ENCODE measurements at places on chromosomes 3 and 15.

DNA sequence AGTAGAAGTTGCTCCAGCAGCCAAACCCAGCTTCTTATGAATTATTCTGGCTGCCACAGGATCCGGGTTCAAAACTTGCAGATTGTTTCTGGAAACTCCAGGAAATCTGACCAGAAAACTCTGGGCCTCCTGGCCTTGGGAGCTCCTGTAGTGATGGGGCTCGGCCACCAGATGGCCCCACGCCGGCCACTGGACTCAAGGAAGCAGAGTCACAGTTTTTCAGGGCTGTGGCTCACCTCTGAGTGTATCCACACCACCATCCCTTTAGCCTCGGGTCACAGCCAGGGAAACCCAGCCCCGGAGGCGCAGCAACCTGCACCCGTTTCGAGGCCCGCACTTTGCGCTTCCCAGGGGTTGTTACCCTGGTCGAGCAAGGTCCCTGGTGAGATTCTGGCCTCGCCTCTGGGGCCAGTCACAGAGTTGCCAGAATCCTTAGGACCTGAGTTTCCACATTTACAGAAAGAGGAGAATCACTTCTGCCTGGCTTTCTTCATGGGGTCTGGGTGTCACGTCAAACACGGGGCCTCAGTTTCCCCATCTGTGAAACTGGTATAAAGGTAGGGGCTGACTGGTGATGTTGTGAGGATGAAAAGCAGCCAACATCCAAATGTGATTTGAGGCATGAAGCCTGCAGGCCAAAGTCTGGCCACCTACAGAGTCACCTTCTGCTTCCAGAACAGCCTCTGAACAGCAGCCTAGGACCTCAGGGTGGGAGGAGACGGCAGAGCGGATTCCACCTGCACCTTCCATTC lies 53.5 kb upstream of the LCTL start:
- peak; percentile 38 for DNase-seq

- peak; percentile 91 for DNase-seq
Measured at GRCh38 chr15:58749532-58750337, at the start of gene ADAM10. Gene ADAM10, minus strand, starts transcription at chr15:58749707. Its CDS starts 173 bp downstream, at chr15:58749534.

DNA sequence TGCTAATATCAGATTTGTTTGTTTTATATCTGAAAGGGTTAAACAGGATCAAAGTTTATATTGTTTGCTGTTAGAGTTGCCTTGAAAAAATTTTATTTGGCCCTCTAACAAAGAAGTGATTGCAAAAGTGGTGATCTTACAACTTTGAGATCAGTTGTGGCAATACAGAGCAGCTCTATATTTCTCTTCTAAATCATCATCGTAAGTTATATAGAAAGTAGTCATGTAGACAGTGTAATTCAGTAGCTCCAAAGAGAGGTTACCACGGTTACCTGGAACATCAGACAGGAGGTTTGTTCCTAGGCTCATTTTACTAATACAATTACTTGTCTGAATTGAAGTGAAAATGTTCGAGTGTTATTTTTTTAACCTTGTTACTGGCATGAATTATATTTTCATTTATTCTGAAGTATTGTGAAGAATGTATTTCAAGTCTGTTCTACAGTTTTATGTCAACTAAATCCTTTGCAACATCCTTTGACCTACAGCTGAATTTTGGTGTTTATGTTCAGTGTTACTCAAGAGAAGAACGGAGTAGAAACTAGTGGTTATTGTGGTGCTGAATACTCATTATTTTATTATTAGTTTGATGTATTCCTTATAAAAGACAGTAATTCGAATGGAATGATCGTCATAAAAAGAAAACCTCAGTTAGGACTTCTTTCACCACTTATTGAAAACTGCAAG lies 214.2 kb downstream of the NAALADL2 start:
- no peak for DNase-seq

- no peak for DNase-seq
Measured at GRCh38 chr3:176739159-176739558, 458.1 kb downstream of the TBL1XR1 start.

GRCh38 chr3:16176391-16177030 lies 2.0 kb downstream of the GALNT15 start:
- no peak for DNase-seq

DNA sequence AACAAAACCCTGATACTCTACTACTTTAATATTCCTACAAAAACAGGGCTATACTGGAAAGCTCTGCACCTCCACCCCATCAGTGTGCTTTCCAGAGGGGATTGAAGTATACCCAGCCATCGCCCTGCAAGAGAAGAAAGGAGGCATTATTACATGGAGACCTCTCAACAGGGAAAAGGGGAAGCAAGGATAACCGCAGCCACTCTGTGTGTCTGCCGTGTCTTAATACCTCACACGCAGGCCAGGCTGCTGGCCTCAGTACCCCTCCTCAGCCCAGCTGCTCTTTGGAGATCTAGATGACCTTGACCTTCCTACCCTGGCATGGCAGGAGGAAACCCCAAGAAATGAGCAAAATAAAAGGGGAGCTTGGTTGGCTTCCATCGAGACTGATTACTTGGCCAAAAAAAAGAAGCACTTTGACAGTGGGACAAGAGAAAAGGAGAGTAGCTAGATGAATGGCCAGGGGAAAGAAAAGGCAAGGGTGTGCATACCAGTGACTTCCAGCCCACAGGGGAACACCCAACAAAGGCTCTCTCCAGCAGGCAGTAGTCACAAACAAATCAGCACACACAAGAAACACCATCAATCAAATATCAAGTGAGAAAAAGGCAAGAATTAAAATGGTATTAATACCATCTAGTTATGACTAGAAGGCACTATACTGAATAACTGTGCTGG lies 129.4 kb downstream of the STT3B start:
- no peak for DNase-seq

DNA sequence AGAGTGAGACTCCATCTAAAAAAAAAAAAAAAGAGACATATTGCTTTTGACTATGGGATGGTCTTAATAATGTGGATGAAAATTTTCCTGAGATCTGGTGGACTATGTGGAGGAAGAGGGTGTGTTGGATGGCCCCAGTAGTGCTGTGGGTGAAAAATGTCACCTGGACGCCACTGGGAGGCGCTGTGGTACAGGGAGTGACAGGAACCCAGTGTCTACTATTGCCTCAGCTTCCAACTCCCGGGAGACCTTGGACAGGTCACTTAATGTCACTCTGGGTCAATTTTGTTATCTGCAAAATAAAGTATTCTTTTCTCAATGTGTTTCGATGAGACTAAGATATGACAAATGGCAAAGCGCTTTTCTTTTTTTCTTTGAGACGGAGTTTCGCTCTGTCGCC lies 27.7 kb upstream of the DCP1A start:
- no peak for DNase-seq

GRCh38 chr15:88543065-88543776 lies 3.3 kb downstream of the DET1 start:
- no peak for DNase-seq

GRCh38 chr3:187840856-187841255 lies 95.6 kb upstream of the BCL6 start:
- DNase-seq: no peak

DNA sequence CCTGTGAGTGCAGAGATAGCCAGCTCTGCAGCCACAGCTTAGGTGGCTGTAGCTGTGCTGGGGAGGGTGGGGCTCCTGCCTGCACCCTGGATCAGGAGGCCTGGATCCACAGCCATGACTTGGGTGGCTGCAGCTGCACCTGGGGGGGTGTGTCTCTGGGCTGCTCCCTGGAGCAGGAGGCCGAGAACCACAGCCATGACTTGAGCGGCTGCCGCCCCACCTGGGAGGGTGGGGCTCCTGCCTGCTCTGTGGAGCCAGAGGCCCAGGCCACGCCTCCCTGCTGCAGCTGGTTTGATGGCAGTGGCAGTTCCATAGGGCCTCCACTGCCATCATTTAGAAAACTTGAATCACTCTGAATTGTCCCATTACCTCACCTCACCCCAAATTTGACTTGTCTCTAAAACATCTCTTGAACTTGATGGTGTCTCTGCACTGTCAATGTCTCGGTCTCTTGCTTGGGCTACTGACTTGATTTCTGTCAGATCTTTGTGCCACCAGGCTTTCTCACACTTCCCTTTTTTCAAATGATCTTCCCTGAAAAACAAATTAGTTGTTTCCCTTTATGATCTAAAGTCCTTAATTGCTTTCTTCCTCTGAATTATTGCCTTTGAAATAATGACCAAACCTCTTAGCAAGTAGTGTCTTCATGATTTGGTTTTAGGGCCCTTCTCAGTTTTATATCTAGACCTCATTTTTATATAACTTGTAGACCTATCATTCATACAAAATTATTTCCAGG lies 313.2 kb upstream of the MME start:
- DNase-seq: no peak

DNA sequence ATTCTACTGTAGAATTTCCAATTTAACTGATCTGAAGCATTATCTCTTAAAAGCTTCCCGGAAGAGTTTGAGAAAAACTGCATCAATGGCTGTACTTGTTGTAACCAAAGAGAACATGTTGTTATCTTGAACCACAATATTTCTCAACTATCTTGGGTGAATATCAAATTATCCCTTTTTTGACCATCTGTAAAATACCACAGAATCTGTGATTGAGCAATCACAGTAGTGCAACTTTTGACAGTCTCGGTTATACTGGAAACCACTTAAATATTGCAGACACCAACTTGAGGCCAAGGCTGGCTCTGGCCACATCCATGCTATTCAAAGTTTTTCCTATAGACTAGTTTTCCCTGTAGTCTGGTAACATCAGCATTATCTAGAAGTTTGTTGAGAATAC lies 842.8 kb upstream of the EPHA6 start:
- no peak for DNase-seq

DNA sequence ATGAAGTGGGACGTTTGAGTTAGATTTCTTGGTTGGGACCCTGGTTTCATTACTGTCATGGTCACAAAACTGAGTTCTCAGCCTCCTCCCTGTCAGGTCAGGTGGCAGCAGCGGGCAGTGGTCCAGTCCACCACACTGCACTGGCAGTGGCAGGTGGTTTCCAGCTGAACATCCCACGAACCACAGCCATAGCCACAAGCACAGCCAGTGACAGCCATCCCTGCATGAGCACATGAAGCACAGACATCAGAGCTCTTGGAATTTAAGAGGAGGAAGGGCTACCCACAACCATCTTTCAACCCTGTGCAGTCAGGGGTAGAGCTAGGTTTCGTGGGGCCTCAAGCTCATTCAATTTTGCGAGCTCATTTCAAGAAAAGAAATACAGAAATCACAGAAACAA lies 1.5 kb downstream of the RETNLB start:
- no peak for DNase-seq

DNA sequence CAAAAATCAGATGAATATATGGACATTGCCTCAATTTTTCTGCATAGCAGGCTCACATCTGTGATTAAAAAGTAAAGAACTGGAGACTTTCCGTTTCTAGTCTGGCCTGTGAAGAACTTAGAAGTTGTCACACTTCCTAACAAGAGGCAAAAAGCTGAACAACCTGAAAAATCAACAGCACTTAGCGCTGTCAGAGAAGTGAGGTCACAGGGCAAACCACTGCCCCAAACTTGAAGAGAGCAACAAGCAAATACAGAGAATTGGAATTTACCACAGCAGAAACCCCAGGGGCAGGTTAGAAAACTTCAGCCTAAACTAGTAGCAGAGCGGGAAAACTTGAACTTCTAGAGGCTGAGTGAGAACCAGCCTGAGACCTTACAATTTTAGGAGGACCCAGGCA lies 38.9 kb downstream of the CCDC54 start:
- DNase-seq: no peak

- no peak for DNase-seq
Measured at GRCh38 chr15:68195336-68196112, 9.6 kb downstream of the CALML4 start.

DNA sequence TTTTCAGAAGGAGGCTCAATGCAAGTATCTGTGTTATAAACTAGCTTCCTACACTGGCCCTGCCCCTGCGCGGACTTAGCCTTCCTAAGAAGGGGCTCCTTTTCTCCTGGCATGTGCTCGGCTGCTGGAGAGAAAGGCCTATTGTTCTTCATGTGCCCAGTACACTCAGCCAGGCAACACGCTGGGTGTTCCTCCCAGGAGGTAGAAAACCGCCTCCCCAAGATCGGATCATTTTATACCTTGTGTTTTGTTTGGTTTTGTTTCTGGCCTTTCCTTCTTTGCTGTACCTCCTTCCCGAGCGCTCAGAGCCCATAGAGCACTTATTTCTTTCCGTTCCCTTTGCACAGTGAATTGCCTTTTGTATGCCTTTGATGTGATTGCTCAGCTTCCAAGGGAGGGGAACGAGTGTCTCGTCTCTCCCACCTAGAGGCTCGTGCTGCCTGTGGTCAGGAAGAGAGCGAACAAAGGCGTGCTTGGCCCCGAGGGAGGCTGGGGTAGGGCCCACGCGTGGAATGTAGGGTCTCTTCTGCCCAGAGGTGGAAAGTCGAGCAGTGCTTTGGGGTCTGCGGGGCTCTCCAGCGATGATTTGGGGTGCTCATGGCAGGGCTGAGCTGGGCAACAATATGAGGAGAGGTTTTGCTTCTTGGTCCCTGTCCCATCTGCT lies 30.0 kb downstream of the CCNL1 start:
- DNase-seq: no peak

- DNase-seq: no peak
Measured at GRCh38 chr3:177813322-177813721, 616.0 kb upstream of the TBL1XR1 start.

DNA sequence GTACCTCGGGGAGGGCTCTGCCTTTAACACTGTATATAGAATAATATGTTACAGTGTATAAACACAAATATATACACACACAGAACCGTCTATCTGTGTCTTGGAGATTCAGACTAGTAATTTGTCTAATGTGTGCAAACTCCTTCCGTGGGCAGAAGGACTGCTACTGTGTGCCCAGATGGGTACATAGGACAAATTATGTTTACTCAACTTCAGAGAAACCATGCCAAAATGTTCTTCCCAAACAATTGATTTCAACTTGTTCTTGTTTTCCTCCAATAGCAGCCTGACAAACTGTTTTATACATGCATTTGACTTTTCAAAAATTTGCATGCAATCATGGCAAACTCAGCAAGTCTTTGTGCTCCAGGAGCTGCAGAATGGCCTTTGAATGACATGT lies 97.5 kb downstream of the FRMD5 start:
- no peak for DNase-seq

GRCh38 chr3:146692254-146692653 lies 87.1 kb upstream of the PLSCR5 start:
- DNase-seq: no peak

GRCh38 chr3:128346562-128346961 lies 120.1 kb downstream of the DNAJB8 start:
- DNase-seq: no peak

GRCh38 chr3:169641167-169641566 lies 22.3 kb downstream of the MECOM start:
- no peak for DNase-seq

GRCh38 chr3:108041253-108041652 lies 49.6 kb downstream of the CD47 start:
- no peak for DNase-seq

DNA sequence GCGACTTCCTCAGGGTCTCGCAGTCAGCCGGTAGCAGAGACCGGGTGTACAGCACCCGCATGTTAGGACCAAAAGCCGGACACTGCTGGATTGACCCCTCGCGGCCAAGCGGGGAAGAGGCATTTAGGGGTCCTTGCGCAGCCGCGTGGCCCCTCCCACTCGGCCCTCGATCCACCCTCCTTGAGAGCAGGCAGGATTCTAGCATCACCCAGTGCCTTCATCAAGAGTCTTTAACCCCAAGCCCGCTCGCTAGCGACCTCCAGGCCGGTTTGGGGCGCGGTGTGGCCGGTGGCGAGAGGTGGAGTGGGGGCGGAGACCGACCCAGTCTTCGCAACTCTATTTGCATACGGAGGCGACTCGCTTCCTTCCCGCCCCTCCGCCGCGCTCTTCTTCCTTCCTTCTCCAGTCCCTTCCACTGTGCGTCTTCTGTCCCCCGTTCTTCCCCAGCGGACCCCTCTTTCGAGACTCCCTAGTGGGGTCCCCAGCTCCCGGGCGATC lies at the start of gene ST6GAL1:
TSS of gene ST6GAL1 (plus strand) at position 384 of the 498 bp plus-strand sequence. CDS start 112,178 bp downstream, outside the sequence.
- no peak for DNase-seq

Data from kidney epithelial cell (primary cell).